ENCODE measurements at places on chromosomes 5 and 9. TPM values are rescaled to one million over a fixed set of nuclear protein-coding genes. Genes with fewer than 3 reads are reported as not detected.

GRCh38 chr9:69593301-69593700 lies 78.9 kb downstream of the APBA1 start:
- H3K36me3 ChIP-seq = no peaks in the 10 kb centered on the region
- no peak overlapping the region for H3K27ac ChIP-seq
- peaks cover 9% of the 10 kb centered on the region for H3K4me1 ChIP-seq
- no peaks in the 10 kb centered on the region for H3K27me3 ChIP-seq
- DNase-seq = no peak

- DNase-seq = no peak
- no peak overlapping the region for H3K27ac ChIP-seq
- H3K4me1 ChIP-seq = peaks cover 3% of the 10 kb centered on the region
- H3K27me3 ChIP-seq = no peaks in the 10 kb centered on the region
Measured at GRCh38 chr5:132506094-132506692, 15.6 kb upstream of the IRF1 start.

DNA sequence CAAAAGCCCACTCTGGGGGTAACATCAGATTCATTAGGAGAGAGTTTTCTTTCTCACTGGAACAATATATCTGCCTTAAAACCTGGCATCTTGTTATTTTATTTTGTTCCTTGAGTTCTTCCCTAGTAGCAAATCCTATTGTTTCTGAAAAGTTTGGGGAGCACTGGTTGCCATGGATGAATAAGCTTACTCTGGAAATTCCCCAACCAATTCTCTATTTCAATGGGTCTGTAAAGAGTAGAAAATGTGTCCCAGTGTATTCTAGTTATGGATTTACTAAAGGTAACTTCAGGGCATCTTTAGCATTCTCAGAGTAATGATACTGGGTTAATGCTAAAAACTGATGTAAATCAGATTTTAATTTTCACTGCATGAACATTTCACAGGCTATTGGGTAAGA lies 94.2 kb upstream of the S1PR3 start:
- H3K27me3 ChIP-seq = no peaks in the 10 kb centered on the region
- H3K36me3 ChIP-seq = no peaks in the 10 kb centered on the region
- no peak overlapping the region for H3K27ac ChIP-seq
- no peak overlapping the region for H3K4me3 ChIP-seq
- DNase-seq = no peak

DNA sequence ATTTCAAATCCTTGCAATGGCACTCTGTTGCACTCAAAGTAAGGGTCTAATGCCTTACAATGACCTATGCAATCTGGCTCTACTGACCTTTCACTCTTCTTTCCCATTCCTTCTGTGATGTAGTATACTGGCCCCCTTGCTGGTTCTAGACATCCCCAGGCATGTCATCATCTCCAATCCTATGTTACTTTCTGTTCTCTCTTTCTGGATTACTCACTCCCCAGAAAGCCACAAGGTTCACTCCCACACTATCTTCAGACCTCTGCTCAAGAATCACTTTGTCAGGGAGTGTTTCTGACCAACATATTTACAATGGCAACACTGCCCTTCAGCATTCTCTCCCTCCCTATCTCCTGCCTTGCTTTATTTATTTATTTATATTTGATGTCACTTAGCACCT lies 802.2 kb upstream of the WWC1 start:
- H3K27ac ChIP-seq = no peak overlapping the region
- H3K27me3 ChIP-seq = no peaks in the 10 kb centered on the region
- H3K4me1 ChIP-seq = no peaks in the 10 kb centered on the region

PROB1 gene
- 41.1 TPM for total RNA-seq

PKD2L2 gene
- 1.1 TPM for total RNA-seq

Data from heart left ventricle (tissue), 16 donors.